ENCODE measurements at places on chromosomes 2 and 18.
A peak's percentile ranks its signal among the peaks of the same experiment; 100 is the strongest.

DNA sequence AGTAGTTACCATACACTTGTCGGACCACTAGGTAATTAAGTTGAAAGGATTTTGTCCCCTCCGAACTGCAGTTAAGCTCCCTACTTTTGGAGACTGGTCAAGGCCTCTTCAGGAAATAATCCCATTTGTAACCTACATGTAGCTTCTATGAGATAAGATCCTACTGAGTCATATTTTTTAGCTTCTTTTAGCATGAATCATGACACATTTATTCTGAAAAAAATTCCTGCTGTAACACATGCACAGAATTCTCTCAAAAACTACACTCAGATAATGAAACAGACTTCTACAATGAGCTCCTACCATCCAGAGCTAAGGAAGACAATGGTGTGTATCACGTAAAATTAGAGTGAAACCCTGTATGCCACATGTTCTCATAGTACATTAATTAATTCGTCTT lies 100.7 kb upstream of the CCDC195 start:
- peak; percentile 56 for DNase-seq

DNA sequence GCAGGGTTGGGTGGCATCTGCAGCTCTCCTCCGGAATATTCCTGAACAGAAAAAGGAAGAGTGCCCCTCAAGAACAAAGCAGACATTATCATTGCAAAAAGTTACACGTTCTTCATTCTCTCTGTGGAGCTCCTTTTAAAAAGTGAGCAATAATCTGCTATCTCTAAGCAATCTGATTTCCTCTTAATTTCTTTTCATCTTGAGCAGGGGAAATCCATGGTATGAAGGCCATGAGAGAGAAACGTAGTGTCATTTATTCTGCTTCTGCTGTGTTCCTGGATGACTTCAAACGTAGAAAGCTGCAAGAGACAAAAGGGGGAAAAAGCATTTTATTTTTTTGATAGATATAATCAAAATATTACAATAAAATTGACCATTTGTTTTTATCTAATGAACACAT lies 16.9 kb downstream of the SMIM21 start:
- DNase-seq = no peak

GRCh38 chr2:5674026-5674340 lies 18.2 kb upstream of the SOX11 start:
- DNase-seq = no peak

- peak; percentile 14 for DNase-seq
These were observed 39.9 kb downstream of the STK17B start for GRCh38 chr2:196131384-196131937.

DNA sequence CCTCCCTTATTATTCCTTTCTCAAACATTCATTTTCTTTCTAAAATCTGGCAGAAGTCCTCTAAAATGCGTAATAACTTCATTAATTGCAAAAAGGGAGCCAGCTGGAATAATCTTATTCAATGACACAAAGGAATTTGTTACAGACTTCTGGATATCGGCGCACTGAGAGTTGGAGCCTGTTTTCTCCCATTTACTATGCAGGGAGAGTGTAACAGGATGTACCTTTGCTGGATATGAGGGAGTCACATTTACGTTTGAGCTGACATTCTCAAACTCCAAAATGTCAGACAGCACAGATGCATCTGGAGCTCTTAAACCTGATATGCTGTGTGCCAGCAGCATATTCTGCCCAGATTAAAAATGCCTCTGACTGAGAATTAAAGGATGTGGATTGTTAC lies 275.3 kb downstream of the TMX3 start:
- DNase-seq = peak; percentile 14

DNA sequence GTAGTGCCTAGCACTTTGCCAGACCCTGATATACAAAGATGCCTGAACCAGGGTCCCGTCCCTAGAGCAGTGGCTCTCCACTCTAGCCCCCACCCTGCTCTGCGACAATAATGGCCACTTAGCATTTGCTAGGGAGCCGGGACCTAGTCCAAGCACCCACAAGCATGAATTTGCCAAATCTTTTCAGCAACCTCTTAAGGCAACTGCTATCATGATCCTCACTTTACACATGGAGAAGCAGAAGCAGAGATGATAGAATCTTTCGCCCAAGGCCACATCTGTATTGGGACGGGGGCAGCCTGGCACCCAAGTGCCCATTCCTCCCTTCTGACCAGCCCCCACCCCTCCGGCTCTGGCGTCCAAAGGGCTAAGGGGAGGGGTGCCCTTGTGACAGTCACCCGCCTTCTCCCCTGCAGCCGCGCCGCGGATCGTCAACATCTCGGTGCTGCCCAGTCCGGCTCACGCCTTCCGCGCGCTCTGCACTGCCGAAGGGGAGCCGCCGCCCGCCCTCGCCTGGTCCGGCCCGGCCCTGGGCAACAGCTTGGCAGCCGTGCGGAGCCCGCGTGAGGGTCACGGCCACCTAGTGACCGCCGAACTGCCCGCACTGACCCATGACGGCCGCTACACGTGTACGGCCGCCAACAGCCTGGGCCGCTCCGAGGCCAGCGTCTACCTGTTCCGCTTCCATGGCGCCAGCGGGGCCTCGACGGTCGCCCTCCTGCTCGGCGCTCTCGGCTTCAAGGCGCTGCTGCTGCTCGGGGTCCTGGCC lies 13.0 kb downstream of the SIGLEC15 start:
- DNase-seq = peak; percentile 41

DNA sequence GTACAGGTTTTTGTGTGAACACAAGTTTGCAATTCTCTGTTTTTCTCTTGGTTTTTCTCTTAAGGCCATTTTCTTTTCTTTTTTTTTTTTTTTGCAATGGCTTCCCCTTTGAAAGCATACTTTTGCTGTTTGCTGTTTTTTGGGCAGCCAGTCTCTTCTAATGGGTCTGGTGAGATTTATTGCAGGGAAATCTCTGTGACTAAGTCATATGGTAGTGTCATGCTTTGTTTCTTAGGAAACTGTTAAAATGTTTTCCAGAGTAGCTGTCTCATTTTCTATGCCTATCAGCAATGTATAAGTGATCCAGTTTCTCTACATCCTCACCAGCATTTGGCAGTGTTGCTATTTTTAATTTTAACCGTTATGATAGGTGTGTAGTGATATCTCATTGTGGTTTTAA lies 27.9 kb upstream of the CDCA7 start:
- peak; percentile 16 for DNase-seq

DNA sequence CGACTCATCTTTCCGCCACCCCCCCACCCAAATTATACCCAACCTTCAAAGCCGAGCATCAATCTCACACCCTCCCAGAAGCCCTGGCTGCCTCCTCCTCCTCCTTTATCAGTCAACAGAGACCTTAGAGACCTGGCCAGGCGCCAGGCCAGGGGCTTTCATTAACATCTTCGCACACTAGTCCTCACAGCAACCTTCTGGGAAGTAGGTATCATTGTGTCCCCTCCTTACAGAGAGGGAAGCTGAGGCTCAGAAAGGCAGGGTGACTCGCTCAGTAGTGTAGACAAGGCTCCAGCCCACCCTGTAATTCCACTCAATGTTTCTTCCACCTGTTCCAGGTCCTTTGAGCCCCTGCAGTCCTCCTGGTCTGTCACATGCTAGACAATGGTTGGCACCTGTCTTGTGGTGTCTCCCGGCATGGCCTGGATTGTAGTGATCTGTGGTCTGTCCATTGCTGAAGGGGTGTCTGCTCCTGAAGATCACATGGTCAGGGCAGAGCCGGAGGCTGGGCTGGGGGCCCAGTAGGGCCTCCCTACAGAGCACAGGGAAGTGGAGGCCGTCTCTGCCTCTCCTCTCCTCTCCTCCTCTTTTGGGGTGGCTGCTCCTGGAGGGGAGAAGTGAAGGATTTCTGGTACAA lies 36.0 kb downstream of the KLHL29 start:
- DNase-seq = no peak

- DNase-seq = peak; percentile 97
These were observed 568.4 kb downstream of the TNS1 start for GRCh38 chr2:217434180-217434975.

DNA sequence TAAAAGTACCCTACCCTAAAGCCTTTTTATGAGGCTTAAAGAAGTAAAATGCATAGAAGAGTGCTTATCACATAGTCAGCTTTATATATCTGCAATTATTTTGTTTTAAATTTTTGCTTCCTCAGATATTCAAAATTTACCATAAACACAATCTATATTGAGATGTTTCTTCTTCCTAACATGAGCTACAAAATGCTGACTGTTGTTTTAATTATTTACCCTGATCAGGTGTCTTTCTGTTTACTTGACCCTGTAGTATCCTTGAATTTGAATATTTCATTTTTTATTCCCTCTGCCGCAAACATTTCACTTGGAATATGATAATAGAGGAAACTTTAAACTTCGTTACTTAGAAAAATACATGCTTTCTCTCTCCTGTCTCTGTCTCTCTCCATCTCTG lies 147.9 kb downstream of the TMX3 start:
- no peak for DNase-seq

GRCh38 chr2:219513787-219514186 lies 495 bp upstream of the ASIC4 start:
- DNase-seq = no peak

DNA sequence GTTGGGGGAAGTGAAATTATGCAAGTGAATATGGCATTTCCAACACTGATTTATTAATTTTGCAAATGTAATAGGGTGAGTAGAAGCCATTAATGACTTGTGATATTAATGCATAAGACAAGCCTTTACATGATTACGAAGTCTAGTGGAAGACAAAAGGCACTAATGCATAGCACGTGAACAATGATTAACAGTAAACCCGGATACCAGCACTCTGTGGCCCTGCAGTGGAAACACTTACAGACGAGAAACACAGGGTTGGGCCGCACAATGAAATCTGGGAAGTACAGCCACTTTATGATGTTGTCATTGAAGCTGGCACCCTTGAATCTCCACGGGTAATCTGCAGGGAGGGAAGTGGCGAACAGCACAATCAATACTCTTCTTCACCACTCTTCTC lies 233.4 kb downstream of the NAPG start:
- DNase-seq = no peak

DNA sequence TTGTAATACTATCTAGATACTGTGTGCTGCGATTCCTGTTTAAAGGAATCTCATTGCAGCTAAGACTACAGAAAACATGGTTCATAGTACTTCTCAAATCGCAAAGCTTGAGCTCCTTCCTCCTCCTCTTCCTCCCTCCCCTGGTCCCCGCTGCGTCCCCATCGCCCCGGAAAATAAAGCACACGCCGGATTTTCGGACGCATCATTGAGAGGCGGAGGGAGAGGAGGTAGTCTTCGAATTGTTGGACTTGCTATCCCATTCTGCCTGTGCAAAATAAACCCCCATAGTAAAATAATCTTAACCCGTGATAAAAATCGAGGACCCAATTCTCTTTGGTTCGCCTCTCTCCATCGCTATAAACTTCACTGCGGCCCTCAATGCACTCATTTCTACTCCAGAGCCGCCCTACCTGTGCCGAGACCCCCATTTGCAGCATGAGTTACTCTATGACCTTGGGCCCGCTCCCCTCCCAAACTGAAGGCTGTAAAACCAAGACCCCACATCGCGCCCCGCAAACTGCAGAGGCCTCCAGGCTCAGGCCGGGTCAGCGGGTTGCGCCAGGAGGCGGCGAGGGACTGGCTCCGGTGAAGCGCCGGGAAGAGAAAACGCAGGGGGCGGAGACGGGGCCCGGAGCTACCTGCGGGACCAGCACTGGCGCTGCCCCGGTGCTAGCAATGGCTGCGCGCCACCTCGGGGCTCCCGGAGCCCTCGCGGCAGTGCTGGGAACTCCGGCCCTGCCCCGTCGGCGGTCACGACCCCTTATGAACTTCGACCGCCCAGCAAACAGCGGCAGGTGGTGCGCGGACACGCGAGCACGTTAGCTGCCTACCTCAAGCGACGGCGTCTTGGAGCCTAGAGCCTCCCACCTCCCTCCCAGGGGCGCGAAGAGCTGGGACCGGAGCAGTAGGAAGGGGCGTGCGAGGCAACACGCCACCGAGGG lies 649 bp downstream of the ESCO1 start:
- peak; percentile 71 for DNase-seq

- DNase-seq = peak; percentile 25
These were observed 2.9 kb downstream of the ACKR3 start for GRCh38 chr2:236572482-236572881.

DNA sequence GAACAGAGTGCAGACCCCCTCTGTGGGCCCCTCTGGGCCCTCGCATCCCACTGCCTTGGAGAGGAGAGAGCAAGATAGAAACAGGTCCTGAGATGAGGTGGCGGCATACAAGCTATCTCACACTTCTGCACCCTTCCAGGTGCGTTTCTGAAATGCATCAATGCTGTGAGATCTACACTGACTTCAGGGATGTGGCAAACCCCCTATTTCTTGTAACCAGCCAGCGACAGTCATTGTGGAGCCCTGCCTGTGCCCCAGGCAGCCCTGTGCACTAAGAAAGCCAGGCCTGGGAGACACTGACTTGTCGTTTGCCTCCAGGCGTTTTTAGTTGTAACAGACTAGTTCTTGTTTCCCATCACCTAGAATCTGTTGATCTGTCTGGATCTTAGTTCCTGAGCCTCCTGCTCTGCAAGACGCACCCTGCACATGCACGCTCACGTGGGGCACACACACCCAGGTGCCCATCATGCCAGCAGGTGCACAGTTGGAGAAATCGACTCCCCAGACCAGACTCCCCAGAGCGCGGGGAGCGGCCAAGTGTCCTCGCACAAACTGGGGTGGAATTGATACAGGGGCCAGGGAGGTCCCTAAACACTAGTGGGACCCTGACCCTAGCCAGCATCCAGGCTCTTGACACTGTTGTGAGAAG lies 238.0 kb downstream of the FAM210A start:
- DNase-seq = no peak

GRCh38 chr2:20352581-20353216 lies 2.1 kb upstream of the PUM2 start:
- no peak for DNase-seq

All from AG20443 (cell line).